ENCODE measurements at places on chromosomes 5 and 9.
A peak's percentile ranks its signal among the peaks of the same experiment; 100 is the strongest.

- DNase-seq = no peak
Measured at GRCh38 chr5:122035913-122036312, 42.1 kb downstream of the LOX start.

DNA sequence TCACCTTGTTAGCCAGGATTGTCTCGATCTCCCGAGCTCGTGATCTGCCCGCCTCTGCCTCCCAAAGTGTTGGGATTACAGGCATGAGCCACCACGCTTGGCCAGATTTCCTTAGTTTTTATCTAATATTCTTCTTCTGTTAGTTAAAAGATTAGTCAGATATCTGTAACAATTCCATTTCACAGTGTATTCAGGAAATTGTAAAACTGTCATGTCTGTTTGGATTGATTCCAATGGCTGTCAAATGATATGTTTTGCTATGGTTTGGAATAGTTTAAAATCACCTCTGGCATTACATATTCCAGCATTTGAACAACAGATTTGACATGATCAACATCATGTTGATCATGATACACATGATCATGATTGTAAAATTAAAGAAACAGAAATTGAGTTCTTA is 193.6 kb upstream of the DAB2 start:
- DNase-seq = no peak

DNA sequence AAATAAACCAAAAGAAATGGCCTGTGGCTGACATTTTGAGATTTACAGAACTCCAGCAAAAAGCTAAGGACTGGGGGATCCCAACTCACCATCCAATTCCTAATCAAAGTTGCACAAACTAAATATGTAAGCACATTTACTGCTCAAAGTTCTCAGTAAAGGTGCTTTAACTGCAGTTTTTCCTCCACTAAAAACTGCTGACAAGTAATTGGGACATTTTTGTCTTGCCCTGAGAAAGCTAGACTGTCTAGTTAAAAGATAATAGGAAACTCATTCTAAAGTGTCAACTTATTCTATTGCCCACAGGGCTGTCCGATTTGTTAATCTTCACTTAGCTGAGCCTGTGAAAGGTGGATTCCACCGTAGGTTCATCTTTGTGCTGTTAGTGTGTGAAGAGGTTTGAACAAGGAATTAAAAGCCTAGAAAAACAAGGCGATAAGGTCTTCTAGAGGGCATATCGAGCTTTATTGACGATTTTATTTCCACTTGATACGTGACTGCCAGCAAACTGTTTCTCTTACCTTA is 1.0 kb downstream of the DOCK8 start:
- DNase-seq = peak; percentile 26

GRCh38 chr5:2320611-2321010 is 430.9 kb downstream of the IRX2 start:
- no peak for DNase-seq

DNA sequence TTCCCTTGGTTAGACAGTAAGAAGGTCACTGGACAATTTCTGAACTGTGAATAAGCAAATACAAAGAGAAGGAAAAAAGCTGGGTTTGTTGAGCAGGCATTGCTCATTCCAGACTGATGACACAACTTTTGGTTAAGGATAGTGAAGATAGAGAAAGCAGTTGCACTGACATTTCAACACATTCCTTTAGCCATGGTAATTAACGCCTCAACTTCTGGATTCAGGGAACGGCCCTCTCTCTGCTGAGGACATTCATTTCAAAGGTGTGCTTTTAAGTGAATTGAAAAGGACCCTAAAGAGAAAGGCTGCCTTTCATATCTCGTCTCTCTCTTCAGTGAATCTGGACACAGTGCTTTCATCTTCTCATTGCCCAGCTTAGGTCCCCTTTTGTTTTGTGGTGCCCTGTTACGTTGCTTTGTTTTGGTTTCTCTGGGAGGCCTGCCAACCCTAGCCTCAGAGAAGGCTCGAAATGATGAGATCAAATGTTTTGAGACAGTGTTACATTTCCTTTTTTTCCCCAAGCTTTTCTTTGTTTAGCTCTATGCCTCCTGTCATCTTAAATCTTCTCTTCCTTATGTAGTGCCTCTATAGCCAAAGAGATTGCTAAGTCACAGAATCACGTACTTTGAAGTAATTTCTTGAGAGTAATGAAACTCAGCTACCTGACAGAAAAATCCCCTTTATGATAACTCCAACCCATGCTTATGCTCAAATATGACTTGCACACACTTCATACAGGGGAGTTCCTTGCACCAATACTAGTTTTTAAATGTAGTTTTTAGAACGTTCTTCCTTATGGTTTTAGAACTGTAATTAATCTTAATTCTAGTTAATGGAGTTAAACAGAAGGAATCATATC is 94.4 kb upstream of the IFNE start:
- no peak for DNase-seq

DNA sequence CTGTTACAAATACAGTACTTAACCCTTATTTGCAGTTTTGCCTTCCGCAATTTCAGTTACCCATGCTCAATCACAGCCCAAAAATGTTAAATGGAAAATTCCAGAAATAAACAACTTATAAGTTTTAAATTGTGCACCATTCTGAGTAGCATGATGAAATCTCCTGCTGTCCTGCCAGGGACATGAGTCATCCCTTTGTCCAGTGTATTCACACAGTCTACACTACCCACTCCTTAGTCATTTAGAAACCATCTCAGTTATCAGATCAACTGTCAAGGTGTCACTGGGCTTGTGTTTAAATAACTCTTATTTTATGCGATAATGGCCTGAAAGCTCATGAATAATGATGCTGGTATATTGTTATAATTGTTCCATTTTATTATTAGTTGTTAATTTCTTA is 95.8 kb downstream of the PLCXD3 start:
- DNase-seq = no peak

DNA sequence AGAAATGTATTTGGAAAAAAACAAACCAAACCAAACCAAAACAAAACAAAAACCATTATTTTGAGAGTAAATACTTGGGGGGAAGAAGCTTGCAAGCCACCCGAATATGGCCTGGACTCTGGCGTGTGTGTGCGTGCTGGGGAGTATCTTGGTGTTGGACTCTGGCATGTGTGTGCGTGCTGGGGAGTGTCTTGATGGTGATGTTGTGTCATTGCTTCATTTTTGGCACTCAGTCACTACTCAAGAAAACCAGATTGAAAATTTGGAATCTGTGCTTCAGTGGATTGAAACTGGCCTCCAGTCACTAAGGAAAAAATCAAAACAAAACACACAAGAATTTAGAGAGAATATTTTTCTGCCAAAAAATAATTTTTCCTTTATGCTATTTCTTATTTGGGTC is 76.1 kb downstream of the ARRDC3 start:
- DNase-seq = no peak

- DNase-seq = no peak
Measured at GRCh38 chr9:136367296-136368145, 4.0 kb upstream of the DNLZ start.

DNA sequence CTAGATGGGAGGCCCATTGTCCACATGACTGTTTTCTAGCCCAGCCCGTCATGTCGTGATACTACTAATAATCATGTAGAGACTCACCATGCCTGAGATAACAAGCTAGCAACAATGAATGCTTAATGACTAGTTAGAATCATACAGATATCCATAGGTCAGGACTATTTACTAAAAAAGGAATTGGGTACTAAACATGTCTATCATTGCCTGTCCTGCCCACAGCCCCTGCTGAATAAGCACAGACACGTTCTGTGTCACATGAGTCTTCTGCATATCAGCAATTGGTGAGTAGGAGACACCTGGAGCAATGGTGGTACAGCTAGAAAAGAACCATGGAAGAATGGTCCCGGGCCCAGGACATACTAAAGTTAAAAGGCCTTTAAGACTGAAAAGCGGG is 18.0 kb downstream of the FRRS1L start:
- no peak for DNase-seq

- DNase-seq = no peak
Measured at GRCh38 chr5:33944543-33945132, 8.5 kb downstream of the RXFP3 start.

Data from hematopoietic multipotent progenitor cell treated with erythropoietin and hydrocortisone succinate and interleukin-3 and kit ligand, for 6 days (in vitro differentiated cells).